ENCODE measurements at places on chromosomes 2 and 18.

DNA sequence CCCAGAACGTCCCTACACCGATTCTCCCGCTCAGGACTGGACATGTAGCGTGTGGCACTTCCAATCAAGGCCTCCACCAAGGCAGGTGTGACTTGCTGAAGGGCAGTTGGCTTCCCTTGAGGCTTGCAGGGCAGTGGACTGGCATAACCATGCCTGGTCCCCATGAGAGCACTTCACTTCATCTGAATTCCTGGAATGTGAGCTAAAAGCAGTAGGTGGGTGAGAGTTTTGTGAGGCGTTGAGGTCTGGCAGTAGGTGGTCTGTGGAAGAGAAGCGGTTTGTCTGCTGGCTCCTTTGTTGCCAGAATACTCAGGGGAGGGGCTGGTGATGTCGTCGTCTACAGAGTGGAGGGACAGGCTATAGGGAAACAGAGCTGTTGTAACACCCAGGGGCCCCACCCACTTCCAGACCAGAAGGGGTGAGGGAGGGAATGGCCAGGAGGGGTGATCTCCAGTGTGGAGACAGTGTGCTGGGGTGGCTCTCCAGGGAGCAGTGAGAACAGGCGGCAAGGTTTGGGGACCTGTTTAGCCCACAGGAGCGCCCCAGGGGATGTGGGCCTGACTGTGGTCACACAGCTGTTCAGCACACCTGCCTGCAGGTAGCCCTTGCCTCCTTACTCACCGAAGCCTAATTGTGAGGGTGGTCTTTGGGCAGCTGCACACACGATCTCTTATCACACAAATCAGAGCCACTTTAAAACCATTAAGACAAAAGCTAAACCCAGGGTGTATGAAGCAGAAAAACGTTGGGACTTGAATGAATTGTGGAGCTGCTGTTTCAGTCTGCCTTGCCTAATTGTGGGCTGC is 21.5 kb upstream of the ALKAL2 start:
- DNase-seq, result no peak

DNA sequence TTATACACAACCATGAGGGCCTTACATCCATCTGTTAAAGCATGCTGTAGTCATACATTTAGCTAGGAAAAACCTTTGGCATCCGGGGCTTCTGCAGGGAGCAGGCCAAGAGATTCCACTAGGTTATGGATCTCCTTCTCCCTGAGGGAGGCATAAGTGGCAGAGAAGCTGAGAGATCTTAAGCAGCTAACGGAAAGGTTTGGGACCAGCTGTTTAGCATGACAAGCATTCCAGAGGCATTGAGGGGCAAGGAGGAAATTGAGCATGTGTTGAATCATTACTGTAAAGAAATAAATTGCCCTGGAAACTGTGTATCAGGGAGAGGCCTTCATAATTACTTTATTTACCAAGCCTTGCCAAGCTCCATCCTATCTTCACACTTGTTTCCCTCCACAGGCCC is 643.1 kb downstream of the CNTNAP5 start:
- no peak for DNase-seq

DNA sequence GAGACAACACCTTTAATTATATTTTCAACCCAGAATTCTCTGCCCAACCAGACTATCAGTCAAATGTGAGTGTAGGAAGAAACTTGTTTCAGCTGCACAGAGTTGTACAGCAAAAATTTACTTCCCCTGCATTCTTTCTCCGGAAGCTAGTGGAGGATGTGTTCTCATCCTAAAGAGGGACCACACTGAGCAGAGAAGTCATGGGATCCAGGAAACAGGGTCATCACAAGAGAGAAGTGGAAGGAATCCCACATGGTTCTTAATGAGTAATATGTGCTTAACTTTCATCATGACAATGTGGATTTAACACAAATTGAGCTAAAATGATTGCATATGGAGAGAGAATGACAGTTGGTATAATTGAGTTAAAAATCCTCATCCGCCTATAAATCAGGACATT is 78.2 kb downstream of the INPP4A start:
- DNase-seq, result no peak

- DNase-seq, result no peak
Observed at GRCh38 chr2:7010391-7011054, 93.3 kb downstream of the RNF144A start.

- no peak for DNase-seq
Observed at GRCh38 chr2:234932591-234933168, 19.1 kb upstream of the SH3BP4 start.

GRCh38 chr2:131121464-131121863 is 16.3 kb downstream of the PLEKHB2 start:
- no peak for DNase-seq

DNA sequence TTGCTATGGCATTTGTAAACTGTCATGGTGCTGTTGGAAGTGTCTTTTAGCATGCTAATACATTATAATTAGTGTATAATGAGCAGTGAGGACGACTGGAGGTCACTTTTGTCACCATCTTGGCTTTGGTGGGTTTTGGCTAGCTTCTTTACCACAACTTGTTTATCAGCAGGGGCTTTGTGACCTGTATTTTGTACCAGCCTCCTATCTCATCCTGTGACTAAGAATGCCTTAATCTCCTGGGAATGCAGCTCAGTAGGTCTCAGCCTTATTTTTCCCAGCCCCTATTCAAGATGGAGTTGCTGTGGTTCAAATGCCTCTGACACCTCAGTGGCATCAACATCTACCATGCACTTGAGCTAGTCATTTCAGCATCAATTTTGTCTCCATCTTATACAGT is 29.7 kb downstream of the LYPD6 start:
- no peak for DNase-seq

DNA sequence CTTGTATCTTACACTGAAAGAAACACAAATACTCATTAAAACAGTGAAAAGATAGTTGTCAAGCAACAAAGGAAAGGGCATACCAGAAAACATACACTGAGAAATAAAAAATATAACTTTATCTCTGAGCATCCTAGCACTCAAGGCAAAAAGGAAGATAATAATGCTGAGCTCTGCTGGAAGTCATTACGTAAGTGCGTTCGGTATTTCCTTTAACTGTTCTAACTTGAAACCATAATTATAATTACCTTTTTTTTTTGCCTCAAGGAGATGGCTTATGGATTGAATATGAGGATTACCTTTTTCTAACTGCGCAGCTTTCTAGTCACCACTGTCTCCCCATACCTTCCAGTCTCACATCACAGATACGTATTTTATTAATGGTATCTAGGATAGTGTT is 308.1 kb downstream of the GBX2 start:
- peak; percentile 58 for DNase-seq

- DNase-seq, result no peak
Observed at GRCh38 chr2:241505086-241505780, 3.2 kb downstream of the STK25 start.

DNA sequence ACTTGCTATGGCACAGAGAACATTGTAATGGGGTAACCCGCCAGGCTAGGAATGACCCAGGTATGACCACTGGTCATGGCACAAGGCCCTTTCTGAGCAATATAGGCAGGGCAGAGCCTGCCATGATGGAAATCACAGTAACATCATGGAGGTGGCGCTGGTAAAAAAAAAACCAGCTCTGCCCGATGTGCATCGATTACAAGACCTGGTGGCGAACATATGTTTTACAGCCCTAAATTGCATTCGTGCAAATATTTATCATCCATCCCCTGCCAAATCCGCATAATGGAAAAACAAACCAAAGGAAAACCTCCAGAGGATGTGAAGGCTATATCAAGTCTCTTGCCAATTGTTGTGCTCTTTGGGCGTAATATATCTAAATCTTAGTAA is 60.6 kb downstream of the SEMA4F start:
- DNase-seq, result no peak

DNA sequence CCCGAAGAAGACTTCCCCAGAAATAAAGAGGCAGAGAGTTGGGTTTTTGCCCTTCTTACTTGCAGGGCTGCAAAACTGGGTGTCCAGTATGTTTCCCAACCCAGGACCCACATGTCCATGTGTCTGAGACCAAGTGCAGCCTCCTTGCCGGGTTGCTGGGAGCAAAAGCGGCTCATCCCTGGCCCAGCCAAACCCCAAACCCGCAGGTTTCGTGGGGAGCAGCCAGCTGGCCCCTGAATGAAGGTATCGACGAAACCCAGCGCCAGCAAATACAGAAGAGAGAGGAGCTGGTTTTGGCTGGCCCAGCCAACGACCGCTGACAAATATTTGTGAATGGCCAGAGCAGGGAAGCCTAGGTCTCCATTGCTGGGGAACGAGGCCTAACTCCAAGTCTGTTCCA is 197.1 kb downstream of the SMAD7 start:
- no peak for DNase-seq

DNA sequence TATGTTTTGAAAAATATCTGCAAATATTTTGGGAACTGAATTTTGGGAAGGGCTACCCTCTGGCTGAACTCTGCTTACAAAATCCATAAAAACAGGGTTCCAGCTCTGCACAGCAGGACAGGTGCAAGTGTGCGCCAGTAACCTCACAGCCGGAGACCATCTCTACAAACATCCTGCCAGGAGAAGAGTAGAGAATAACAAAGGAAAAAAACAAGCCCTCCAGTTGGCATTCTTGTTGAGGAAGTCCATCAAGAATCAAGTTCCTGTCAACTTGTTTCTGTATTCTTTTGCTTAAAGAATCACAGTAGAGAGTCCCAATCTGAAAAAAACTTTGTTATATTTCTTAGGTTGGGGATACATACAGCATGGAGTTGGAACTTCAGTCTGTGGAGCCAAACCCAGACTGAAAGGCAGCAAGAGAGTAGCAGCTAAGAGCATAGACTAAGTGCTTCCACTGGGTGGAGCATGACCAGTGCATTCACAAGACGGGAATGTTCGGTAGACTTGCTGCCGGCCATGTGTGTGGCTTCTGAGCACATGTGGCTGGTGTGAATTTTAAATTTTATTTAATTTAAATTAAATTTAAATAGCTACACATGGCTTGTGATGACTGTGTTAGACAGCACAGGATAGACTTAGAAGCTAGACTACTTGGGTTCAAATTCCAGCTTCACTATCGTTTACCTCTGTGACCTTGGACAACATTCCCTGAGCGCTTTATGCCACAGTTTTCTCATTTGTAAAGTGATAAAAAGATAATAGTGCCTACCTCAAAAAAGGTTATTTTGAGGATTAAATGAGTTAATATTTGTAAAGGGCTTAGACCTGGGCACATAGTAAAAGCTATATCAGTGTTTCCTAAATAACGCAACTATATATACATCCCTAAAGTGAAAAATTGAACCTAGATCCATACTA is 41.9 kb downstream of the SPTBN1 start:
- no peak for DNase-seq

GRCh38 chr2:110877031-110877827 is 144.9 kb downstream of the ACOXL start:
- DNase-seq, result no peak

DNA sequence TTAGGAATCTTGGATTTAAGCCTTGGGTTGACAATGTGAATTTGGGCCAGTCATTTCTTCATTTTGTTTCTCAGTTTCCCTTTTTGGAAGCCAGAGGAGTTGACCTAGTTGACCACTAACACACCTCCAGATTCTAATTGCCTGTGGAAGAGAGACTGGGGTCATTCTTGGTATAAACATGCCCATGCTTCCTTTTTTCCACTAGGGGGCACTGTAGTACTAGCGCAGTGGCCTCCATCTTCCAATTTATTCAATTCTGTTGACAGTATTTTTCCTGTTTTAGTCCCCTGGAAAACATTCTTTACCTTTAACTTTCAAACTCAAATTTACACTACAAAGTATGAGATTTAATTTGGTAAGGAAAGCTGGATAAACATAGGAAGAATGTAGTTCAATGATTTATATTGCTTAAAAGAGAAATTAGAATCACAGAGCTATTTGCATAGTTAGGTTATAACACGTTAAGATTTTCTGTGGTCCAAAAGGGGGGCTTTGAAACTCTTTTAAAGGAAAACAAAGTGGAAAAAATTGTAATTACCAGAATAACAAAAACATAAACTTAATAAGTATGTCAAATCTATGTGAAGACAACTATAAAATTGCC is 57.5 kb upstream of the AGPS start:
- no peak for DNase-seq

GRCh38 chr2:160901613-160902012 is 258.6 kb upstream of the TANK start:
- DNase-seq, result no peak

DNA sequence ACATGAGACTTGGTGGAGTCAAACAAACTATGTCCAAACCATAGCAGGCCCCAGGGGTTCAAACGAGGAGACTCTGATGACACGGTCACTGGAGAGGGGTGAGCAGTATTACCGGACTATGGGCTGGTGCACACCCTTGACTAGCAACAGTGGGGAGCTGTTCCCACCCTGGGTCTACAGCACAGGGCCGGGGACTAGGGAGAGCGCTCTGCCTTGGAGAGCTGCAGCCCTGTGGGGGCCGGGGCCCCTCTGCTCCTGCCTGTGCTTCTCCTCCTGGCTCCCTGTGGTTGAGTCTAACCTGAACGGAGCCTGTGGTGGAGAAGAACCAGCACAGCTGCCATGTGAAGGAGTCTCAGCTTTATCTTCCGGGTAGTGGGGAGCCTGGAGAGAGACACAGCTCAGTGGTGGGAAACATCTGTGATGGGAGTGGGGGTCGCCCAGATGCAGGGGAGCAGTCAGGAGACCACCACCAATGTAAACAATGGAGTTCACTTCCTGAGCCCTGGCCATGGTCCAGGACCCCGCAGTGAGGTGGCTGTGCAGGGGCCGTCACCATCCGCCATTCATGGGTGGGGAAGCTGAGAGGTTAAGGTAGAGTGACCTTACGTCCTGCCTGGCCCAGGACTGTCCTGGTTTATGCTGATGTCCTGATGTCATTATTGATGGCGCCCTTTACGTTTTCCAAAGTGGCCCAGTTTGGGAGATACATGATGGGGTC is 195.7 kb upstream of the TWIST2 start:
- no peak for DNase-seq

GRCh38 chr2:107698861-107699260 is 127.8 kb upstream of the RGPD4 start:
- no peak for DNase-seq

GRCh38 chr2:119545754-119546446 is 1.7 kb downstream of the CFAP221 start:
- DNase-seq, result no peak

DNA sequence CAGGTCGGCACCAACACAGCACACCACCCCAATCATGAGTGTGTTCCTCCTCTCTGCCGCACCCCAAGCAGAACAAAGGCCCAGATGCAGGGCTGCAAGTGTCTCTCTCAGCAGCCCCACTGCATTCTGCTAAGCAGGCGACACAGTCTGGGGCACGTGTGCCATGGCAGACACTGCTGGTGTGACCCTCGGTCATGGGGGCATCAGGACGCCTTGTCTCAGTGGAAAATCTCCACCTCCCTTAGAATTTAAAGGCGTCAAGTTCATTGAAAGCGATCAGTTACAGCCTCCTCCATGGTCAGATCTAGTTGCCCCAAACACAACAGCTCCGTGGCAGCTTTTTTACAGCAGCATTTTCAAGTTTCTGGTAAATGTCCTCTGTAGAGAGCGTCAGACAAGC is 57.2 kb downstream of the ADNP2 start:
- DNase-seq, result no peak

- DNase-seq, result no peak
Observed at GRCh38 chr18:24672165-24672941, 211.9 kb downstream of the HRH4 start.

DNA sequence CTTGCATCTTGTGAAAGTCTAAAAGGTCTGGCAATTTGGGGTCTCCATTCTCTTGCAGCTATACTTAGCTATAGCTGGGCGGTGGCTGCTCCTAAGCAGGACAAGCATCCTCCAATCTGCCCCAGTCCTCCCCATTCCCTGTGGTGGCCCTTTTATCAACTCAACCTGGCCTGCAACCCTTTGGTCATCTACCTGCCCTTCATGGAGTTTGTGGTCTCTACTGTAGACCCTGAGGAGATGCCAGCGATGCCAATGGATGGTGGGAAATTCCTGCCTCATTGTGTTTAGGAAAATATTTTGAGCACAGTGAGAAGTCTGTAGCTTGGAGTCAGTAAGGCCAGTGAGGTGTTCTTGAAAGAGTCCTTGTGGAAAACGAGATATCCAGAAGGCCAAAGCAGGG is 143.4 kb downstream of the CAPN13 start:
- DNase-seq, result no peak

Measured in SK-N-MC (cell line).